ENCODE measurements at places on chromosomes 13 and 19.

DNA sequence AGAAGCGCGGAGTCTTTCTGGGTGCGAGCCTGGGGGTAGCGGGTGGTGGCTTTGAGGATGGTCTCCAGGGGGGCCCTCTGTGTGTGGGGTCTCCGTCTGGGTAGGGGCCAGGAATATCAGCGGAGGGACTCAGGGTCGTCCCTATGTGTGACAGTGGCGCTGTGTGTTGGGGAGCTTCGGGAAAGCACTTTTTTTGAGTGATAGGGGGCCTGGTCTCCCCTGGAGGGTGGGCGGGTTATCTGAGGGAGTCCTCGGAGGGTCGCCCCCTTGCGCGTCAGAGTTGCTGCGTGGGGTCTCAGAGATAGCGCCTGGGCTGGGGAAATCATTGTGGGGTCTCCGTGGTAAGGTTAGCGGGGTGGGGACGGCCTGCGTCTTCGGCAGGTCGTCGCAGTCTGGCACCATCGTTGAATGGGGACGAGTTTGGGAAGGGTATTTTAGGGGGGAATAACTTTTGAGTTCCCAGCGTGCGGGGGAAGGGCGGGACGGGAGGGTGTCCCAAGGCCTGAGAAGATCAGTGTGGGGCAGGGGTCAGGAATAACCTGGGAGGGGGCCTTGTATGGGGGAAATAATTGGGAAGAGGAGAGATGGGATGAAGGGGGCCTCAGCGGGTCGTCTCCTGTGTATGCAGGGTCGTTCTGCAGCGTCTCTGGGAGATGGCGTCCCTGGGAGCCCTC is 857 bp downstream of the IER2 start:
- no peak for DNase-seq

GRCh38 chr19:39558624-39559117 is 18.7 kb upstream of the EID2 start:
- no peak for DNase-seq

- DNase-seq, result no peak
Observed at GRCh38 chr13:71879129-71879535, 12.1 kb upstream of the DACH1 start.

DNA sequence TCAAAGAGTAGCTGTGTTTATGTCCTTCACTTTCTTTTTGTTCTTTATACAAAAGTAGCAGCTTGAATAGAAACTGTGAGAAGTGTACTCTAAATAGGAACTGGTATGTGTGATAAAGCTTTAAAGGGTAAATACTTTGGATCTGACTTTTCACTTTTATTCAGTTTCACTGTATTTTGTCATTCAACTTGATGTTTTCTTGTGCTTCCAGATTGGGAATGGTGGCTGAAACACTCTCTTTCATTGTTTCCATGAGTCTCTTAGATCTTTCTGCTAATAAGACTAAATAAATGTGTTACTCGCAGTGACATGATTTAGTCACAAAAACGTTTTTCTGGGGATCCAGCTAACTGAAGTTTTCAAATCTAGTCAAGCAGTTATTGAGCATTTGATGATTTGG is 133.2 kb downstream of the GPC5 start:
- no peak for DNase-seq

- DNase-seq, result no peak
Observed at GRCh38 chr13:33554919-33555791, 262.8 kb upstream of the RFC3 start.

DNA sequence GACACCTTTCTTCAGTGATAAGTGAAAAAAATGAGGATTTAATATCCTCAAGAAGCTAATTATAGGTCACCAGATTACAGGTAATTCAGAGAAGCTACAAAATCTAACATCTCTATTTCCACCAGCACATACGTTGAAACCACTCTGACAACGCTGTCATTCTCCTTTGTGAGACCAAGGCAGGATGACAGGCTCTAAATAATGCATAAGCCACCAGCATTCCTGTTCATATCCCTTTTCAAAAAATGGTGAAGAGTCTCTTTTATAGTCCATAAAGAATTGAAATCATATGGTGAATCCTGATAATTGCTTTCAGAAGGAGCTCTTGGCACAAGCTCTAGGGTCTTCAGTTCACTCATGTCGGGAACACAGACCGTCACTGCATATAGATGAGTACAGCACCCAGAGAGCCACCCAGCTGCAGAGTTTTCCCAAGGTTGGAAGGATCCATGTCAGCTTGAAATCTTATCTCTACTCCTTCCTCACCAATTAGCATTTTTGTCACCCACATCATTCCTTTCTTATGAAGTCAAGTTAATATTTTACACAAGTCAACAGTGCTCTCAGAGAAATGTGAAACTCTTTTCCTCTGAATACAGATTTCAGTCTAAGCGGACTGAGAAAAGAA is 431.4 kb downstream of the TBC1D4 start:
- DNase-seq, result no peak

DNA sequence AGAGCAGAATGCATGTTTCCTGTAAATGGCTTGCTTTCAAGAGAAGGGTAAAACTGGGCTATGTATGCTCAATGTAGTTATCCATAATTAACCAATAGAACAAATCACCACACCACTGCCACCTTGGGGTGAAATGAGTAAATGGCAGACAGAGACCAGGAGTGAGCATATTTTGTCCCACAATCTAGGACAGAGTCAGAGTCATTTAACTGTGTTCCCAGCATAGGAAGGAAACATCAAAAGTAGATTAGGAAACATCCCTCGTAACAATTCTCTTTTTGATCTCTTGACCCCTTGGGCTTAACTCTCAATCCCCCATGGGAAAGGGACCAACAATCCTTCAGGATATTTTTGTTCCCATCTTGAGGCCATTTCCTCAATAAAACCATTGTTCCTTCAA is 224.8 kb downstream of the NHLRC3 start:
- DNase-seq, result peak; percentile 55

DNA sequence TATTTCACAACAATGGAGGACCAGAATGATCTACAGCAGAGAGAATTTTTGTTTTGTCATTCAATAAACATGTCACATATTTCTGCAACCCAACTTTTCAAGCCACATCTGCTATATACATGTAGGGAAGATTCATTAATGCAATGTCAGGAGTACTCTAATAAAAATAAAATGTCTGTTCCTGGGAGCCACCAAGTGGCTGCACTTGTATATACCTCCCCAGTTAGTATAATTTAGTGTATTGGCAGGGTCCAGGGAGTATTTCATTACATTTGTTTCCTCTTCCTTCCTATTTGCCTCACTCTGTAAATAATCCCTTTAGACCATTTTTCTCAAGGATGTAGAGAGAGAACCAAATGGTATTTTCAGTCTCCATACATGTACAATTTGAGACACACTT is 1169.0 kb downstream of the DIAPH3 start:
- no peak for DNase-seq

- peak; percentile 59 for DNase-seq
Observed at GRCh38 chr13:48731957-48732569, 78.3 kb downstream of the CYSLTR2 start.

- no peak for DNase-seq
Observed at GRCh38 chr13:36515466-36515865, 83.2 kb downstream of the CCNA1 start.

- no peak for DNase-seq
Observed at GRCh38 chr19:19026299-19026971, 6.9 kb downstream of the SUGP2 start.
